ENCODE measurements at places on chromosomes 1 and 21.

GRCh38 chr21:17789656-17790055, 29.5 kb downstream of the C21orf91 start:
- DNase-seq = no peak

DNA sequence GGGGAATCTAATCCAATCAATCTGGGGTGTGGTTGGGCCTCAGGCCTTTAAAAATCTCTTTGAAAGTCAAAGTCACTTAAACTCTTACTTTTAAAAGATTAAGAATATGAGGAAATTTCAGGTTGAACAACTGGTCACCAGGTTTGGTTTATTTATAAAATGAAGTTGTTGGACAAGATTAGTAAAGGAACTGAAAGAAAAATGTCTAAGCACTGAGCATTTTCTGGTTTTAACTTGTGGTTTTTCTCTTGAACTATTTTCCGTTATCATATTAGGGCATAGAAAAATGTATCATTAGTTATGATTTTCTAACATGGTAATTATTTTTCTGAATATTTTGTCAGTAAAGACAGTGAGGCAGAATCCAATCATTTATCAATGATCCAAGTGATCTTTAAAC, 49.6 kb downstream of the RGS2 start:
- no peak for DNase-seq

DNA sequence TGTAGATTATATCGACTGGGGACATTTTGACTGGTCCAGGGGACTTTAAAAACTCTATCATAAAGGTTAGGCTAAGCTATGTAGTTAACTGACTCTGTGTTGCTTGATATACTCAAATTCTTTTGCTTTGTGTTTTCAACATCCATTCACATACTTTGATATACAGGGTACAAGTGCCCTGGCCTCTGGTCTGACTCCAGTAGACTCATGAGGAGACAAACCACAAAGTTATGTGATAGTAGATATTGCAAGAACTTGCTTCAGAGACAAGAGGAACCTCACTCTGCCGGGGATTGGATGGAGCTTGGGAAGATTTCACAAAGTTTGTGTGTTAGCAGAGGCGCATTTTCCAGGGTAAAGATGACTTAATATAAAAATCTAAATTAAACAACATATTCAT, 1.3 kb downstream of the GORAB start:
- no peak for DNase-seq

DNA sequence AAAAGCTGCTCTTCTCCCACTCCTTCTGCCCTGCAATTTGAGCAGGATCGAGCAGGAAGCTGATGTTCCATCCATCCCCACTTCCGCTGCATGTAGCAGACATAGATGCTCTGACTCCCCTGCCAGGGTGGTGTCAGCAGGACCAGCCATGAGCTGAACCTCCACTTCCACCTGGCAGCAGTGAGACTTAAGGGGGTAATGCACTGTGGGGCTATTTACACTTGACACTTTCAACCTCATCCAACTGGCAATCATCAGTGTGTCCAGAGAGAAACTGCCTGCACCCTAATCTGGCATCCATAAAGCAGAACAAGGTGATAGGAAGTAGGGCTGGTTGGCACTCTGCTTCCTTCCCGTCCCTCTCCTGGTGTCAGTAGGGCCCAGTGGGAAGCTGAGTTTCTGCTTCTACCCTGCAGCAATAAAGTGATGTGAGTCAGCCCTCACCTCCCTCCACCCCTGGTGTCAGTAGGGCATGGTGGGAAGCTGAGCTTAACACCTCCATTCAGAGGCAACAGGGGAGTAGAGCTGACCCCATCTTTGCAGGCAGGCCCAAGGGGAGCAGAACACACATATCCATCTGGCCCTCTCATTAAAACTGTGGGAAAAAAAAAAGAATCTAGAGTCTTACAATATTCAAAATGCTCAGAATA, 272.3 kb downstream of the PTPRU start:
- no peak for DNase-seq

- no peak for DNase-seq
Measured at GRCh38 chr21:21971384-21971783, 973.2 kb downstream of the NCAM2 start.

GRCh38 chr21:45457161-45457831, 52.3 kb downstream of the COL18A1 start:
- no peak for DNase-seq
